AG09309 (cell line): ENCODE measurements at places on chromosomes 6 and 20.

DNA sequence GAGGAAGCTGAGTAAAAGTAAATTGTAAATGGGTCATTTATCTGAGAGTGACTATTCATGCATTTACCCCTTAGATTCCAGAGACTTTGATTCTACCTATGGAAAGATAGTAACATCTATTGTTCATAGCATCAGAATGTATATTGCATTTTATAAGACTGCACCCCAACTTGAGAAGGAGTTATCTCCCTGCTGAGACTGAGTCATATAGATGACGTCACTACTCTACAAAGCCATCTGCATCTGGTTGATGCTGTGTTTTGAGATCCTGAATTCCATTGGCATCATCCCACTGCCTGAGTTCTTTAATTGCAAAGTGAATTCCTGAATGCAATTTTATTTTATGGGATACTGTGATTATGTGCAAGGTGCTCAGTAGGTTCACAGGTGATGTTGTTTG is 444.0 kb upstream of the SLC35B3 start:
- no peak for DNase-seq

DNA sequence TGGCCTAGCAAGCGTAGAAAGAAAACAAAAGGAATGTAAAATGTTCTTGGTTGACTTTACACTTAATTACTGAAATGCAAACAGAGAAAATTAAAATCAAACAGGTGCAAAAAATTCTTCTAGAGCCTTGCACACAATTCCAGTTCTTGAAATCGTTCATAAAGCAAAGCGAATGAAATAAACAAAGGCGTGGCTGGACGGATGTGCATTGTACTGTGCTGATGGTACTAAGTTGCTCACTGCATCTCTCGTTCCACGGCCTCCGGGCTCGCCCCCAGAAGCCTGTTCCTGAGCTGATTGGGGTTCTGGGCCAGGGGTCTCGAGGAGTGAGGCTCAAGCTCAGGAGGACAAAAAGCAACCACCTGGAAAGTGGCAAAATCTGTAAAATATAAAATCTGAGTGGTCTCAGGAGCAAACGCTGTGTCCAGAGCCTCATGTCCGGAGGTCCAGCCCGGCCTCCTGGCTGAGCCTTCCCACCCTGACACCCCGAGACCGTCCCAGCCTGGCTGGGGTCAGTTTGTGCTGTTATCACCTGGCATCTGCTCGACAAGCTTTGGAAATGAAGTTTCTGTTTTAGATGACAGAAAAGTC is 71.3 kb downstream of the TTLL2 start:
- no peak for DNase-seq

DNA sequence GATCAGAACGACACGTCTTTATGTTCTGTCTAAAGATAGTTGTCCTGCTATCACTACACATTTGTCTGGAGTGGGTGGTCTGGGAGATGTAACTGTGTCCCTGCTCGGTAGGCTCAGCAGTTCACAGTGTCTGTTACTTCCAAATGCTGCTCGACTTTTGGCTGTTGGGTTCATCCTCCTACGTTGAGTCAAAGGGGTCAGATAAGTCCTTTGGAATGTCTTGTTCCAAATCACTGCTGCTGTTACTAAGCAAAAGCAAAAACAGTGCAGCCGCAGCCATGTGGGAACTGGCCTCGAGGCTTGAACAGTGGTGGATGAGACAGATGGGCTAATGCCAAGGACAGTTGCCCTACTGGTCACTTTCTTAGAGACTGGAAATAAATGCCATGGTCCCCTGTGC is 272.2 kb upstream of the MAP3K7 start:
- DNase-seq = no peak

DNA sequence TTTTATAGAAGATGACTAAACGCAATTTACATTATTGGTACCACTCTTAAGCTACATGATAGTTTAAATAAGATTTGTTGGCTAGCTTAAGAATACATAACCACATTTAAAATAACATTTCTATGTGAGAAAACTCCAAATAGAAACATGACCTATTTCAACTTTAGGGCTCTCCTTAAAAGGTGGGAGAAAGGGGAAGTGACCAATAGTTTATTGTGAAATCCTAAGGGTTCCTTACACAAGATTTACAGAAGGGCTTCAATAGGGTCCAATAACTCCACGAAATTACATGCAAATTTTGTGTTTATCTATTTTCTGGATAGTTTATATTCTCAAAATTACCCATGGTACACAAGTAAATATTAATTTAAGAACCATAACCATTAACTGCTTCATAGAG is 91.6 kb upstream of the DST start:
- DNase-seq = no peak
